Kidney capillary endothelial cell (primary cell): ENCODE measurements at places on chromosomes 3 and 15.

DNA sequence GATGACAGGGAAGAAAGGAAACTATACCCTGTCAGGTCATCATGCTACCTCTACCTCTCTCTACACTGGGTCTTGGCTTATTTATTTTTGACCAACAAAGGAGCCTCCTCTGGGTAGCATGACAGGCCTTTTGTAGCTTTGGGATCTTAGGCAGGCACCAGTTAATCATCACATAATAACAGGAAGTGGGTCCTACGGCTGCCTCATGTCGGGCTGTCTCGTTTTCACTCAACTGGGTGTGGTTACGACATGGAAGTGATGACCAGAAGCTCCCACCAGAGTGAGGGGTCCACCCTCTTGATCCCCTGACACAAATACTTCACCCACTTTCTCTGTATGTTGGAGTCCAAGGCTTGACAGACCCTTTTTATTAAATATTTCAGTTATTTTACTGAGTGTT lies 105.3 kb downstream of the CD47 start:
- peak; percentile 26 for DNase-seq

GRCh38 chr3:128274837-128275236 lies 121.6 kb downstream of the EEFSEC start:
- DNase-seq, result peak; percentile 79

DNA sequence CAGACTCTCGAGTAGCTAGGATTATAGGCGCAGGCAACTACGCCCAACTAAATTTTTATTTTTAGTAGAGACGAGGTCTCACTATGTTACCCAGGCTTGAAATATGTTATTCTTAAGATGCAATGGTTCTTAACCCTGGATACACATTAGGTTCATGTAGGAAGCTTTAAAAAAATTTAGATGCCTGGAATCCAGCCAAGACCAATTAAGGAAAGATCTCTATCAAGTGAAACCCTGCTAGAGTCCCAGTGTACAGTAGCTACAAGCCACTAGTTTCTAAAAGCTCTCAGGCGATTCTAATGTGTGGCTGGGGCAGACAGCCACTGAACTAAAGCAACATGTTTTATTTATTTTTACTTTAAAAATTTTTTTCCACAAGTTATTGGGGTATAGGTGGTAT lies 33.2 kb downstream of the TRIM69 start:
- no peak for DNase-seq

DNA sequence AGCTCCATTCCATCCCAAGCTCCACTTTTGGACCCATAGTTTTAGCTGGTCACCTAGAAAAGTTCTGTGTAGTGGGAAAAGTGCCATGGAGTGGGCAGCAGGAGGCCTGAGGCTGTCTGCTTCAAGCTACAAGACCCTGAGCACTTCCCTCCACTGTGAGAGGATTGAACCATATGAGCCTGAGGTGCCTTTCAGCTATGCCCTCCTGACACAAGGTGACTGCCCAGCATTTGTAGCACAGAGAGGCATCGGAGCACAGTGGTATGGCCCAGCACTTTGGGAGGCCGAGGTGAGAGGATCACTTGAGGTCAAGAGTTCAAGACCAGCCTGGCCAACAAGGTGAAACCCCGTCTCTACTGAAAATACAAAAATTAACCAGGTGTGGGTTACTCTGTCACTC lies 3.9 kb upstream of the KBTBD13 start:
- no peak for DNase-seq

GRCh38 chr3:155805204-155805801 lies 775 bp downstream of the C3orf33 start:
- no peak for DNase-seq
